ENCODE measurements at places on chromosomes 2 and 18.
A peak's percentile ranks its signal among the peaks of the same experiment; 100 is the strongest.

- no peak for DNase-seq
These were observed 141.1 kb downstream of the SP100 start for GRCh38 chr2:230557065-230557464.

GRCh38 chr2:25672494-25673299 lies 680 bp downstream of the DTNB start:
- DNase-seq: peak; percentile 67

- no peak for DNase-seq
These were observed 92.2 kb upstream of the TGFA start for GRCh38 chr2:70645733-70646419.

DNA sequence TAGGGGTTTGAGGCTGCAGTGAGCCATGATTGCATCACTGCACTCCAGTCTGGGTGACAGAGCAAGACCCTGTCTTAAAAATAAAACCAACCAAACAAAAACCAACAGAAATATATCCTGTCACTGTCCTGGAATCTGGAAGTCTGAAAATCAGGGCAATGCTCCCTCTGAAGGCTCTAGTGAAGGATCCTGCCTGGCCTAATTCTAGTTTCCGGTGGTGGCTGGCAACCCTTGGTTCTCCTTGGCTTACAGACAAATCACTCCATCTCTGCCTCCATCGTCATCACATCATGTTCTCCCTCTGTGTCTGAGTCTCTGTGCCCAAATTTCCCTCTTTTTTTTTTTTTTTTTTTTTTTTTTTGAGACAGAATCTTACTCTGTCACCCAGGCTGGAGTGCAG lies 15.9 kb upstream of the VPS4B start:
- DNase-seq: no peak

GRCh38 chr2:49812730-49813129 lies 658.4 kb upstream of the FSHR start:
- no peak for DNase-seq

- no peak for DNase-seq
These were observed 217.2 kb downstream of the ARL4C start for GRCh38 chr2:234279637-234280036.

- no peak for DNase-seq
These were observed 739.1 kb upstream of the ZEB2 start for GRCh38 chr2:145258903-145259579.

DNA sequence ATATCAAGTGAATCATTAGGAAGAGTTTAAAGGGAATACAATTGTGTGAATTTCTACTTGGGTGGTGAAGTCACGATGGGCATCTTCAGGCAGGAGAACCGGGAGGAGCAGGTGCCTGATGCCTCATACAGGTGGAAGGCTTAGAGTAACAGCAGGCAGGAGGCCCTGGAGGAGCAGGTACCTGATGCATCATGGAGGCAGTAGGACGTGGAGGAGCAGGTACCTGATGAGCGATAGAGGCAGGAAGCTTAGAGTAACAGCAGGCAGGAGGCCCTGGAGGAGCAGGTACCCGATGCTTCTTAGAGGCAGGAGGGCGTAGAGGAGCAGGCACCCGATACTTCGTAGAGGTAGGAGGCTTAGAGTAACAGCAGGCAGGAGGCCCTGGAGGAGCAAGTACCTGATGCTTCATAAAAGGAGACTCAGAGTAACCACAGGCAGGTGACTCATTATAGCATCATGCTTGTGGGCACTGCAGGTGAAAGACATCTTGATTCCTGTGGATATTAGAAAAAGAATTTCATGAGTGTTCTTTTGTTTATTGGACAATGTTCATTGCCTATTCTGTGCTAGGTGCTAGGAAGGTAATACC lies 133.9 kb downstream of the ATP9B start:
- DNase-seq: no peak

DNA sequence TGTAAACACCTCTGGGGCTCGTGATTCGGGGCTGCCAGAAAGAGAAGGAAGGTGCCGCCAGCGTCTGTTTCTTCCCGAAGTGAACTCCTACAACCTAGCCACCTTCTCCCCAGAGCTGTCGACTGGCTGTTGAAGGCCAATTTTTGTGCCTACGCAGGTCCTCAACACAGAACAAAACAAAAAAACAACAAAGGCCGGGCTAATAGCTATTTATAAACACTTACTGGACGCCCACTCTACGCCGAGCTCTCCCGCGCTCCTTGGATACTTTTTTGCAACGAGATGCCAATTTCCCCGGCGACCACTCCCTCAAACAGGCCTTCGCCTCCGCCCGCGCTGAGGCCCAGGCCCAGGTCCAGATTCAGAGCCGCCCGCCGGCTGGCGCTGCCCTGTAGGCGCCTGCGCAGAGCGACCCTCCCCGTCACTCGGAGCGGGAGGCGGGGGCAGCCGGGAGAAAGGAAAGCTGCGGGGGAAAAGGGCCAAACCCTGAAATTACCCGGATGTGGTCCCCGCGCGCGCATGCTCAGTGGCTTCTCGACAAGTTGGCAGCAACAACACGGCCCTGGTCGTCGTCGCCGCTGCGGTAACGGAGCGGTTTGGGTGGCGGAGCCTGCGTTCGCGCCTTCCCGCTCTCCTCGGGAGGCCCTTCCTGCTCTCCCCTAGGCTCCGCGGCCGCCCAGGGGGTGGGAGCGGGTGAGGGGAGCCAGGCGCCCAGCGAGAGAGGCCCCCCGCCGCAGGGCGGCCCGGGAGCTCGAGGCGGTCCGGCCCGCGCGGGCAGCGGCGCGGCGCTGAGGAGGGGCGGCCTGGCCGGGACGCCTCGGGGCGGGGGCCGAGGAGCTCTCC lies at the start of gene SMAD4:
Gene SMAD4 (plus strand): TSS at position 520 of the 843 bp plus-strand sequence. CDS start 16,834 bp downstream, outside the sequence.
- DNase-seq: peak; percentile 98

DNA sequence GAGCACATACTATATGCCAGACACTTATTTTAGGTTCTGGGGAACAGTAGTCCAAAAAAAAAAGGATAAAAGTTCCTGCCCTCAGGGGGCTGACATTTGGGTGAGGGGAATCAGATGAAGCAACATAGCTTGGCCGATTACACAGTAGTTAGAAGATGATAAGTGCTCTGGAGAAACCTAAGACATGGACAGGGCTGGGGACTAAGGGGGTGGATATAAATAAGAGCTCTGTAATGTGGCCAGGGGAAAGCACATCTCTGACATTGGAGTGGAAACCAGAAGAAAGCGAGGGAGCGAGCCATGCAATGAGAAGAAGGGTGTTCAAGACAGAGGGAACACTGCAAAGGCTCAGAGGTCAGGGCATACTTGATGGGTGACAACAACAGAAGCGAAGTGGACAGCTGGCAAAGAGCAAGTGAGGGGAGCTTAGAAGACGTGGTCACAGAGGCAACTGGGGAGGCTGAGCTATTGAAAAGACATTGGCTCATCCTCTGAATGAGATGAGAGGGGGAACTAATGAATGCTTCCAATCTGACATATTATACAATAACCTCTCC lies 11.4 kb downstream of the TMEM182 start:
- DNase-seq: no peak

Data from activated naive CD4-positive, alpha-beta T cell (primary cell).